ENCODE measurements at places on chromosomes 7 and 10. TPM values are rescaled to one million over a fixed set of nuclear protein-coding genes. Genes with fewer than 3 reads are reported as not detected.

- peak; percentile 31 for DNase-seq
Observed at GRCh38 chr10:35089611-35090161, 455 bp downstream of the CUL2 start.

GRCh38 chr10:58475322-58476277 is 37.1 kb upstream of the BICC1 start:
- no peak for DNase-seq

DNA sequence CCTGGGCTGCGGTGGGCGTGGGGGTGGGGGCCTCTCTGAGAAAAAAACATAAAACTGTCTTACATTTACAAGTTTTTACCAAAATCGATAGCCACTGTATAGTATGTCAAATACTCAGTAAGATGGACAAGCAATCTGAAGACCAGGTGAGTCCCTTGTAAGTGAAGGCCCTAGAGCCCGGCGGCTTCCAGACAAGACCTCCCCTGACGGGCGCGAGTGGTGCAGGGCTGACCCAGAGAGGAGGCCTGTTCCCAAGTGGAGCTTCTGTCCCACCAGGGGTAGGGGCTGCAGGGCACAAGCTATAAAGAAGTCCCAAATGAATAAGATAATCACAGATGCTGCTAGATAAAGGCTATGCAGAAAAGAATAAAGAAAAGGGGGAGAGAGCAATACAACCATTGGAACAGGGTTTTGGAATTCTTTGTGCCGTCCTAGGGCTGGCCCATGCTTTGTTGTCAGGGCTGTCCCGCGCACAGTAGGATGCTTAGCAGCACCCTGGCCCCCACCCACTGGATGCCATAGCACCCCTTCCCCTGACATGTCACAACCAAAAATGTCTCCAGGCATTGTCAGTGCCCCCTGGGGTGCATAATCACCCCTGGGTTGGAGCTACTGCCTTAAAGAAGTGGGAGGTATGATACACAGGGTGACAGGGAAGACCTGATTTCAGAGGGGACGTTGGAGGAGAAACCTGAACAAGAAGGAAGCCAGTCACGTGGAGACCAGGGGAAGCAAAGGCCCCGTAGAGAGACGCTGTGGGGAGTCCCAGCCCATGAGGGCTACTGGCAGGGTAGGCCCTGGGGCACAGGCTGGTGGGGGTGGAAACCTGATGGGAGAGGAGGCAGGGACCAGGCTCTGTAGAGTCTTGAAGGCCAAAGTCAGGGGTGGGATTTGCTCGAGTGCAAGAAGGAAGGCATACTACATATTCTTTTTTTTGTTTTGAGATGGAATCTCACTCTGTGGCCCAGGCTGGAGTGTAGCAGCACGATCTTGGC is 43.1 kb downstream of the CHST15 start:
- no peak for DNase-seq

The AQP1 gene
- 195 TPM for polyA plus RNA-seq

The HMX2 gene
- 1.7 TPM for polyA plus RNA-seq

The CNTNAP2 gene
- polyA plus RNA-seq = 22.5 TPM

DNA sequence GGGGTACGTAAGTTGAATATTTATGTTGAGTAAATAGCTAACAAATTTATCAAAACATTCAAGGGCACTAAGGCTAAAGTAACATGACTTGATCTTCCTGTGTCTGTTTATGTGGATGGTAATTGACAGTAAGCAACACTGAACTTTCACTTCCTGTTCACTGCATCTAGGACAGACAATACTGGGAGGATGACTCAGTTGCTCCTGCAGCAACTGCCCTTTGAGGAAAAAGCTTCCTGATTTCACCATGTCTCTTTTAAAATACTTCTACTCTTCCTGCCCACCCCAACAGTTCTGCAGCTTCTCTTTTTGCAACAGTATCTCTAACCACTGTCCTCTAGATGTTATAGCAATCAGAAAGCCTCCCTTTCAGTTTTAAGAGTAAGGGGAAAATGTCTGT is 76.6 kb upstream of the HGF start:
- no peak for DNase-seq
